ENCODE measurements at places on chromosomes 2 and 18. TPM values are rescaled to one million over a fixed set of nuclear protein-coding genes. Genes with fewer than 3 reads are reported as not detected.

Gene IL1RL2
- 3.3 TPM for total RNA-seq

Gene UGT1A10
- not detected for total RNA-seq

Gene EFR3B
- total RNA-seq = 21.5 TPM

Gene FBXO48
- 1.8 TPM for total RNA-seq

DNA sequence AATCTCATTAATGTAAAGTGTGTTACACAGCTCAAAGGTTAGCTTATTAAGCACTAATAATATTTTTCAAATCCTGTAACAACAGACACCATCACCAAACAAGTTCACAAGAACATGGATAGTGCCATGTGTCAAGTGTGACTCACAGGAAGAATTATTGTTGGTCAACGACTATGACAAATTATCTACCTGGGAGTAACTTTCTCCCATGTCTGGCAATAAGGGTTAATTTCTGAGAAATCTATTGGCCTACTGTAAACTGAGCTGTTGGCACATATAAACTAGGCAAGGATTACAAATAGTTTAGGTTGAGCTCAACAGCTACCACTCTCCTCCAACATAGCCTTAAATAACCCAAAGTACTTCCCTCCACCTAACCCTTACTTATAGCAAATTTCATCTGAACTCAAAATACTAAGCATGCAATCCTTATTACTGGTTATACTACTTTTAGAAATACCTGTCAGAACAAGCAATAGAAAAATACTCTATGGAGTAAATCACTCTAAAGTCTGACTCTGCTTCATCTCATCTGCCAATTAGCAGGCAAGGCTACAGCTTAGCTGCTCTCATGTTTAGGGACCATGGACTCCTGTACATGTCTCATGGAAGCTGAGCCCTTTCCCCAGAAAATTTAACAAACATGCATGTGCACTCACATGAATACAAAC, 223.0 kb downstream of the NBAS start:
- no peak for DNase-seq

DNA sequence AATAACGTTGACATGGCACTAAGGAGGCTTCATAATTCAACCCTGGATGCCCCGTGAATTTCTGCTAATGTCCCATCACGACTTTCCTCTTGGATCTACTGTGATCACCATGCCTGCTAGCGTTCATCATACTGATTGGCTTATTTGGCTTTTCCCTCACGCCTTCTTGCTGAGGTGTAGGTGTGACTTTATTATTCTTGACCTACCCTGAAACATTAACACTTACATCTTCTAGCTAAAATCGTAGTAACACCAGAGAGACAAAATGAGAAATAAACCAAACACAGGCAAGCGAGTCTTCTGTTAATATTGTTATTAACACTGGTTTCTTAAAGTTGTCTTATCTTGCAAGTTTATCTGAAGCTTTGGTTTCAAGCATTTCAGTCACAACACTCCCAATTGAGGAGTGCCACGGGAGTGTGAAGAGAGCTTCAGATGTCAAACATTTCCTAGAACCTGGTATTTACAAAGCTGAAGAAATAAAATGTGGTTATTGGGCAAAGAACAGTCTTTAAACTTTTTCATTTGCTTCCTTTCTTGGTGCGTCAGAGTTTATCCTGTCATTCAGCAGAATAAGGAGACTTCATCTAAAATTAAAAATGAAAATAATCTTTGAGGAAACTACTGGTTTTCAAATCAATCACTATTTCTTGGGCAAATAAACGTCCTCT, 15.4 kb upstream of the STAT1 start:
- no peak for DNase-seq

- DNase-seq = no peak
These were observed 459.9 kb upstream of the CELF4 start for GRCh38 chr18:38025433-38026038.

- DNase-seq = no peak
These were observed 190.4 kb upstream of the ID2 start for GRCh38 chr2:8491296-8492027.

GRCh38 chr2:206415618-206416243, 27.6 kb upstream of the ADAM23 start:
- no peak for DNase-seq

DNA sequence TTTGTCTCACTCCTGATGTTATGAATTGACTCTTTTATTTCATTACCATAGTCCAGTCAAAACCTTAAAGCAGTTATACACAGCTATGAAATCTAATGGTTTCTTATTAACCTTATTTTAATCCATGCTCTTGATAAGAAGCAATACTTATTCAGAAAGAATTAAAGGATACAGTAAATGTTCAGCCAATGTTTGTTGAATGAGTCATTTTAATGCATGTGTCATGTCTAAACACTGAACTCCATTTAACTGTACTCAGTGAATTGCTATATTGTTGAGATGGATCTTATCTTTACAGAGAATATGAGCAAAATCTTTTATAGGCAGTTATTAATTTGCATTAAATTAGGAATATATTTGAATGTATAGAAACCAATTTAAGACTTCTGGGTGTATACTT, 135.1 kb upstream of the TFPI start:
- DNase-seq = no peak

DNA sequence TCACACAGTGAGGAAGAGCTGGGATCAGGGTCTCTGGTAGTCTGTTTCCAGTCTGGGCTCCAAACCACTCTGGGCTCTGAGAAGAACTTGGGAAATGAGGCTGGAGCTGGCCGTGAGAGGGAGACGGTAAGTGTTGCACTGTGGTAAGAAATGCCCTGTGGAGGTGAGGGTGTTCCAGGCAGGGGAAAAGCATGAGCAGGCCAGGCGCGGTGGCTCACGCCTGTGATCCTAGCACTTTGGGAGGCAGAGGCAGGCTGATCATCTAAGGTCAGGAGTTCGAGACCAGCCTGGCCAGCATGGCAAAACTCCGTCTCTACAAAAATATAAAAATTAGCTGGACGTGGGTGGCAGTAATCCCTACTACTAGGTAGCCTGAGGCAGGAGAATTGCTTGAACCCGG, 14.3 kb upstream of the DES start:
- DNase-seq = no peak

DNA sequence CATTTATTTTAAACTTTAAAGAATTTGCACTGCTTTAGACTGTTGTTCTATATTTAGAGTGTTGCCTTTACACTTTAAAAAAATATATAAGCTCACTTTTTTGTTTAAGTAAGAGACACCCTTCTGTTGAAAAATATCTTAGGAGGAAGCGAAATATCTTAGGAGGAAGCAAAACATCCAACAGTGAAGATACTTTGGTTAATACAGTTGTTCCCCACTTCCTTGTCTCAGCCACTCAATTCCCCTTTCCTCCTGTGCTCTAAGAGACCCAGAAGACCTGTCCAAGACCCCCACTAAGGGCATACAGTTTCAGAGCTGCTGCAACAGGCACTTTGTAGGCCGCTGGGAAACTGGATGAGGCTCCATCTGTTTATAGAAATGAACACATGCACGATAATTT, 5.7 kb downstream of the SERPINB8 start:
- DNase-seq = no peak
